Activated CD4-positive, CD25-positive, alpha-beta regulatory T cell treated with anti-CD3 and anti-CD28 coated beads, Interleukin-2, amount 50 U/mL, for 16 hours (primary cell): ENCODE measurements at places on chromosomes 3 and 15.

GRCh38 chr15:90264671-90265070, 801 bp upstream of the NGRN start:
- no peak for DNase-seq

DNA sequence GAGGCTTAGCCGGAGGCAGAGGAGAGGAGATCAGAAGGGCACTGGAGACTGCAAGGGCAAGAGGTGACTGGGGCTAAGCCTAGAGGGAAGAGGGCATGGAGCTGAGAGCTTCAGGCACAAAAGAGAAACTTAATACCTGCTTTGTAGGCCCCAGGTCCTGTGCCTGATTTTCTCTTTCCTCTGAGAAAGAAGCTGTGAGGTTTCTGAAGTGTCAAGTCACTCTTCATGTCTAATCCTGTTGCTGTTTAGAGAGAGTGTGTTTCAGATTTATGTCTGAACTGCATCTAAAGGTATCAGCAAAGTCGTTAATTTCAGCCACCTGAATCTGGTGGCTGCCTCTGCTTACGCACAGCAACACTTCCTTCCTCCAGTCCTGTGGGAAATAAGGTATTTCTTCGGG, 106.9 kb upstream of the RNU6-1 start:
- DNase-seq, result no peak

DNA sequence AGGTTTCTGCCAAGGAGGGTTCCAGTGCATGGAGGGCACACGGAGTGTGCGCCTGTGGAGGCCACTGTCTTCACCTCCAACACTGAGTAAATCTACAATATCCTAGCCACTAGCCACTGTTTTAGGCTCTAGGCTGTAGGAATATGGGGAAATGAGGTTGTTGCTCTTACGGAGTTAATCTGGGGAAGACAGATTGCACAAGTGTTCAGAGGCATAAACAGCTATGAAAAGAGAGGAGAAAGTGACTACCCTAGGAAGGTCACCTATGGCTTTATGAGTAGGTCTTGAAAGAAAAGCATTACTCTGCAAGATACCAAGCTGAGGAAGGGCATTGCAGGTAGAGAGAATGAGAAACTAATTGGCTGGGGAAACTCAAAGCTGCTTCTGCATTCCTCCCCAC, 85.7 kb downstream of the CYP19A1 start:
- no peak for DNase-seq

DNA sequence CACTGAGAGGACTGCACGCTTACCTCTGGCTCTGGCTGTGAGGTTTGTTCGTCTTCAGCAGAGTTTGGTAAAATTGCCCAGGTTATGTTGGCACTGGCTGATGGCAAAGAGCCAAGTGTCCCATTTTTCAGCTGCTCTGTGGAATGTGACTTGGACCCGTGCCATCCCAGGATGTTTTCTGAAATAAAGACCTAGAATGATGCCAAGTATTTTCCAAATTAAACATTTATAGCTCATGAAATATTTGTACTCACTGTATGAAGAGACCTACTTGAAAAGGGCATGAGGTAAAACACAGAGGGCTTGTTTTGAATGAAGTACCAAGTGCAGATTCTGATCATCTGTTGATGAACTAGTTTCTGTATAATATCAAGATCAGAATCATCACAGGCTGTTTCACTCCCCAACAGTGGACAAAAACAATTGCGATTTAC, 200.5 kb downstream of the STT3B start:
- no peak for DNase-seq
